Right ventricle myocardium inferior (tissue), 1 donor: ENCODE measurements at places on chromosomes 1 and 21. TPM values are rescaled to one million over a fixed set of nuclear protein-coding genes. Genes with fewer than 3 reads are reported as not detected.

OR2T10 gene
- total RNA-seq: not detected

TMEM240 gene
- 6.9 TPM for total RNA-seq

PLK3 gene
- 6.4 TPM for total RNA-seq

DNA sequence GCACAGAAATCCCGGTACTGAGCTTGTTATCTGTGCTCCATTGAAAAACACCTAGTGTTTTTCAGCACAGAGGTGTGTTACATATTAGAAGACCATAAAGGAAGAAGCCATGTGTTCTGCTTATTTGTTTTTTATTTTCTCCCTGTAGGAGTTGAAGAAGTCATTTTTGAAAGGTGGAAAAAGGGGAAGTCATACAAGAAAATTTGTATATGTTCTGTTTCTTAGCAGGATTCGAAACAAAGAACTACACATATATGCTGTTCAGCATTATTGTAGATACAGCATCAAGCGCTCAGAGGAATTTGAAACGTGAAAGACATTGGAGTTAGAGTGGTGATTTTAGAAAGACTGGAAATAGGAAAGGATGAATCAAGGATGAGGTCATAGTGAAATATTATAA lies 345.3 kb upstream of the ADGRL2 start:
- no peak for DNase-seq

- no peak for DNase-seq
These were observed 36.8 kb downstream of the DHCR24 start for GRCh38 chr1:54850069-54850730.

DNA sequence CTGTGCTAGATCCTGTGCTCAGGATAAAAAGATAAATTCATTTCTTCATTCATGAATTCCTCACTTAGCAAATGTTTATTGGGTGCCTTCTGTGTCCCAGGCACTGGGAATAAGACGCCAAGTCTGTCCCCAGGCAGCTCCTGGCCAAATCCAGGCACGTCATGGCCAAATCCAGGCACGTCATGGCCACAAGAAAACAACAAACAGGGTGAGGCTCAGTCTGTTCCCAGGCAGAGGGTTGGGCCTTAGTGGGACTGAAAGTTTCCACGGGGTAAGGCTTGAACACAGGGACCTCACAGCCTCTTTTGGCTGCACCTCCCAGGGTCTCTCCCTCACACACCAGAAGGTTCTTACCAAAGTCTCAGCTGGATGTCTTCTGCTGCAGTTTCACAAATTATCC lies 95.7 kb downstream of the PAX7 start:
- DNase-seq: no peak

DNA sequence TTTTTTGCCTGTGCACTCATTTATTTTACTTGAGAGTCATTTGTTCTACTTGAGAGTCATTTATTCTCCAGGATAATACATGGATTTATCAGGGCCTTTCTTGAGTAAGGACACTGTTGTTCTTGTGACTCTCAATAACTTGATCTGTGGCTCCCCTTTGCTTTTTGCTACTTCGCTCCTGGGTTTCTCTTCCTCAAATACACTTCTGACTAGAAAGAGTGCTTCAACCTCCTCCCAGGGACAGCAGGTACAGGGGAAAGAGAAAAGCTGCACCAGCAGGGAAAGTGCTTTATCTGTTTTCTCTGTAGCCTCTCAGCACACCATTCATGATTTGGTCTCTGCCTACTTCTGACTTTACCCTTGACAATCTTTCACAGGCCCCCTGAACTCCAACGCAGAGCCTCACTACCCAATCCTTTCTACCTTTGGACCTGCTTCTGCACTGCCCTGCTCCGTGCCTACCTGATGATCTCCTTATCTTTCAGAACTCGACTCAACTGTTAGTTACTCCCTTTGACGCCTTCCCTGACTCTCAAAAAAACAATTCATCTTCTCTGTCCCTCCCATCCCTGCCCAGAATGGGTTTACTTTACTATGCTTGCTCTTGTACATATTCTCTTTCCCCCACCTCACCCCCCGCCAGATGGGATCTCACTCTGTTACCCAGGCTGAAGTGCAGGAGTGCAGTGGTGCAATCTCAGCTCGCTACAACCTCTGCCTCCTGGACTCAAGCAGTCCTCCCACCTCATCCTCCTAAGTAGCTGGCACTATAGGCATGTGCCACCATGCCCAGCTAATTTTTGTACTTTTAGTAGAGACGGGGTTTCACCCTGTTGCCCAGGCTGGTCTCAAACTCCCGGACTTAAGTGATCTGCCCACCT lies 15.6 kb upstream of the PIGM start:
- DNase-seq: no peak

DNA sequence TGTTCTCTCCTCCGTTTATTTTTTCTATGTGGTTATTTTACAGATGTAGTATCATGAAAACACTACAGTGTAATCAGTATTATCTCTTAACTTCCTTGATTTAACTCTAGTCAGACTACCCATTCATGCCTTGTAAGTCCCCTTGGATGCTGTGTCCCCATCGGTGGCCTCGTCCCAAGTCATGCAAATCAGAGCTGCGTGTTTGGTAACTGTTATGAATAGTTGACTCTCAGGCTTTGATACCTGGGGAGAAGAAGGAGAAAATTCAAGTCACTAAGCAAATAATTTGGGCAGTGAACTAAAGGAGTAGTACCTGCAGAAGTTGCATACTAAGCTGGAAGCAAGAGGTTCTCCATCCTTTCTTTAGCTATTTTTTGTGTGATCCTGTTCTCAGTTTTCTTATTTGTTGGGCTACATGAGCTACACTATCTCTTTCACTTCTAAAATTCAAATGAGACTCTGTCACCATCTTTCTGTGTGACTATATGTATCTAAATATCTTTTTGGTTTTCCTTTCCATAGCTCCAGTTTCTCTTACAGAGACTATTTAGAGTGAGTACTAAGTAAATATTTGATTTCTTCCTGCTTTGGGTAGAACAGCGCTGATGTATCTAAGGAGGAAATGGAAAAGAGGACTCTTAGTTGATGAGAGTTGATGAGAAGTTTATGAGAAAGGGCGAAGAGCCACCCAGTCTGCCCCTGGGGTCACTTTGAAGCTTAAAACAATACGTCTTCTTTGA lies 50.9 kb downstream of the VANGL2 start:
- no peak for DNase-seq

DNA sequence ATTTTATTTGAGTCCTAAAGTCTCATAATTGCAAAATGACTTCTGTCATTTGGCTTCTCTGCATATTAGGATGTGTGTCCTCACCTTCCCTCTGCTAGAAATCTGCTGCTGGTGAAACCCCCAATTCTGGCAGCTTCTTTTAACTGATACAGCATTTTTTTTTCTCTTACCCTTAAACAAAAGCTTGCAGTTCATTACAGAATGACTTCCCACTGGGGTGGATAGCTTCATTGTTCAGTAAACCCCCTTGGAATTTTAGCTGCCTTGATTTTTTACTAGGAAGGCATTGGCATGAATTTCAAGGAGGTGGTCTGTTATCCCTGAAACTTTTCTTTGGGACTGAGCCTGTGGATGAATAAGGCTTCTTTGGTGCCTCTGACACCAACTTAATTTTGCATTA lies 16.8 kb downstream of the TSEN15 start:
- no peak for DNase-seq
